ENCODE measurements at places on chromosomes 3 and 15.

DNA sequence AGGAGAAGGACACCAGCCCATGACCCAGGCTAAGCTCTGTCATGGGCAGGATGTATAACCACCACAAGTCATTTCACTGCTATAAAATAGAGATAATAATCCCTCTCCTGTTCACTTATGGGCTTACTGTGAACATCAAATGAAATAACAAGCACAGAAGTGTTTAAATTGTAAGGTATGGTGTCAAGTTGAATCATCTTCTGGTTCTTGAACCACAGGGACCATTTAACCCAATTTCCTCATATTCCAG lies 44.3 kb upstream of the TLE3 start:
- no peak for ATAC-seq

GRCh38 chr3:135565546-135565945 lies 400.0 kb upstream of the PPP2R3A start:
- ATAC-seq = no peak

DNA sequence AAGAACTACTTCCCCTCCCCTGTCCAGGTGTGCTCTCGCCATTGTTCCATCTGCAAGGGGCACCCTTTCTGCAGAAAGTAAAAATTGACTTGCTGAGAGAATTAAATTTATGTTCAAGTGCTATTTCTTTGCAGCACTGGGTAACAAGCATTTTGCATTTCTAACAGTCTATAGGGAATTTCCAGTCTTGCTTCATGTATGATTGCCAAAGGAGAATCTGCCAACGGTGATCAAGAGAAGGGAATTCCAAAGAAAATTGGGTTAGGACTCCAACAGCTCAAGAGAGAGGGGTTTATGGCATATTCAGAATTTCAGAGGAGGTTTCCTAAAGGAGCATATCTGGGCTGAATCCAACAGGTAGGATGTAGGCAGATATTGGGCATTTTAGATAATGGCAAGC lies 136.7 kb upstream of the WNT5A start:
- no peak for ATAC-seq

GRCh38 chr15:75321711-75322110 lies 14.2 kb upstream of the COMMD4 start:
- ATAC-seq = no peak

DNA sequence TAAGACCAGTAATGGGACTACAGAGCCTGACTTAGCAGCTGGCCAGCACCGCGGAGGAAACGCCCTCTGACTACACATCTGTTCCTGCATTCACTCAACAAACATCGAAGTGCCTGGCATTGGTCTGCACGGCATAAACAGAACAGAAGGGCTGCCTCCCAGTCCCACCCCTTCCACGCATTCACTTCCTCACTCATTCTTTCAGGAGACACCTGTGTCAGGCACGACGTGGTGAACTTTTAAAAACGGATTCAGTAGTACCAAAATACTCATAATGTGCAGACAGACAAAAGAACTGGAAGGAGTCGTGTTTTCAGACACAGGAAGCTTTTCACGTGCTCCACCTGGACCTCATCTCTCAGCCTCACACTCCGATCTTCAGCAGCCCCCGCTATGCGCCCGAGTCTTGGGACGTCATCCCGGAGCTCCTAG lies 123.3 kb downstream of the XXYLT1 start:
- ATAC-seq = peak; percentile 91

DNA sequence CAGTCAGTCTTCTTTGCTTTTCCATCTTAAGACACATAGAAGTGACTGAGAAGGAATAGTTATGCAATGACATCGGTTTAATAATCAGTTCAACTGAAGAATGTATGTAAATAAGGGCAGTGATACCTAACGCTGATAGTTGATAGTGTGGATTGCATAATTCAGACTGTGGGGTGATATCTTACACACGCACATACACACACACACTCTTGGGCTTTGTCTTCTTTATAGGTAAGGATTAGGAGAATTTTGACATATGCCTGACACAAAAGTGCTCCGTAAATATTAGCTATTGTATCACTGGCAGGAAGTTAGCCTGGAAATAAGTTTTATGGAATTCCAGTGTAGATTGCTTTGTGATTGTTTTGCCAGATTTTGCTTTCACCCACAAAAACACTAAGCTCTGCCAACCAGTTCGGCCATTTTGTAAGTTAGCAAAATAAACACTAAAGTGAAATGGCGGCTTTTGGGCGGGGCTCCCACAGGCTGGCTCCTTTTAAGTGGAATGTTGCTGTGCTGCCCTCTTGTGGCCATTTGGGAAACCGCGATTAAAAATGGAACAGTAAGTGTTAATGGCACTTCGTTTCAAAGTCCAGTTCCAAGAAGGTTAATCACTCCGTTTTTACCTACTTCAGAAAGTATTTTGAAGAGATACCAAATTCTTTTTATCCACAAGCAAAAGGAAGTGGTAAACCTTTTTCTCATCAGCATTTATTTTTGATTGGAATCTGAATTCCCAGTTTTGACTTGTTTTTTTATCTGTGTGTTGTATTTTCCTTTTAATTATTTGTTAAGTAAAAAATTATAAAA lies 17.7 kb downstream of the CHD2 start:
- peak; percentile 15 for ATAC-seq

- ATAC-seq = no peak
Measured at GRCh38 chr3:109059264-109059663, 58.7 kb downstream of the MORC1 start.

GRCh38 chr15:63299943-63300575 lies 22.7 kb downstream of the APH1B start:
- ATAC-seq = no peak

- no peak for ATAC-seq
Measured at GRCh38 chr15:94747510-94747909, 516.1 kb downstream of the MCTP2 start.

DNA sequence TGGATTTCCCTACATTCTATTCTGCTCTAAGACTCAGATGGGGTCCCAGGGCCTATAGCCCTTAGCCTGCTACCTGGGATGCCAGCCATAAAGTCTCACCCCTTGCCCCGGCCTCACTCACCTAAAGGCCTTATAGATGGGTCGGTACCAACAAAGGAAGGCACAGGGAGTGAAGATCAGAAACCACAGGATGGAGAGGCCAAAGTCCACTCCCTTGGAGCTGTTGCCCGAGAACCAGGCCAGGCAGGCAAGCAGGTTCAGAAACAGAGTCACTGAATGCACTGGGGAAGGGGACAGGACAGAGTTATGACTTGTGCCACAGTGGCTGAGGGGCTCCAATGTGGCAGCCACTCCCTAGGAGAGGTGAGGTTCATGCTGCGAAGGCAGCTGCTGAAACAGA lies 7.4 kb upstream of the ULK3 start:
- no peak for ATAC-seq

GRCh38 chr15:45130291-45131000 lies 652 bp downstream of the DUOX1 start:
- no peak for ATAC-seq

DNA sequence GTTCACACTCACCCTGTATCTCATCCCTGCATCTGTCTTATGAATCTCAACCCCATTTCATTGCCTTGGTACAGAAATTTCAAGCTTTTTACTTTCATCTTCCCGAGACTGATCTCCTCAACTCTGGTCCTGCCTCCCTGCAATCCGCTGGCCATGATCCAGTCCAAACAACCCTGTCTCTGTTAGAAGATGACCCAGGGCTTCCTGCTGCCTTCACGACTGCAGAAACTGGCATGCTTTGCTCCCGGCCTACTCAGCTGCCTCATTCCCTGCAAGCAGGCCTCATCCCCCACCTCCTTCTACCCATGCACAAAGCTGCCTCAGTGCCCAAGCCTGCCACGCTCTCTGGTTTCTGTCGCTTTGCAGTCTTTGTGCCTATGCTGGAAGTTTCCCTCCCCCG lies 12.4 kb downstream of the HES1 start:
- ATAC-seq = no peak

GRCh38 chr15:32870240-32871033 lies 152.6 kb downstream of the GREM1 start:
- ATAC-seq = peak; percentile 60

GRCh38 chr3:98761643-98762229 lies 1.4 kb upstream of the ST3GAL6 start:
- ATAC-seq = no peak

GRCh38 chr3:18988614-18989229 lies 159.6 kb upstream of the KCNH8 start:
- peak; percentile 44 for ATAC-seq

DNA sequence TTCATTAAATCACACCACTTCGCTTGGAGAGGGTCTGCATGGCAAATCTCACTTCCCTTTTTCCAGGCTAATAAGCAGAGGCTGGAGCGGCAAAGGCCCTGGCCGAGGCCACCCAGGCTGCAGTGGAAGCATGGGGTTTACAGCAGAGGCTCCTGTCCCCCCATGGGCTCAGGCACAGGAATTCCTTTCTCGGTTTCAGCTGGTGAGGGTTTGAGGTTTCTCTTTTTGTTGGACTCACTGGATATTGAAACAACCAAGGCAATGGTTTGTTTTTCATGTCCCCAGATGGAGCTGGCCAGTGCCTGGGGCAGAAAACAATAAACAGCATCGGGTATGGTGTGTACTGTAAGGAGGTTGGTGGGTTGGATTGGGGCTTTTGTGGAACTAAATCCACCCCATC lies 175.6 kb upstream of the RASGRP1 start:
- ATAC-seq = no peak

- ATAC-seq = no peak
Measured at GRCh38 chr3:125461896-125462295, 58.1 kb downstream of the SNX4 start.

DNA sequence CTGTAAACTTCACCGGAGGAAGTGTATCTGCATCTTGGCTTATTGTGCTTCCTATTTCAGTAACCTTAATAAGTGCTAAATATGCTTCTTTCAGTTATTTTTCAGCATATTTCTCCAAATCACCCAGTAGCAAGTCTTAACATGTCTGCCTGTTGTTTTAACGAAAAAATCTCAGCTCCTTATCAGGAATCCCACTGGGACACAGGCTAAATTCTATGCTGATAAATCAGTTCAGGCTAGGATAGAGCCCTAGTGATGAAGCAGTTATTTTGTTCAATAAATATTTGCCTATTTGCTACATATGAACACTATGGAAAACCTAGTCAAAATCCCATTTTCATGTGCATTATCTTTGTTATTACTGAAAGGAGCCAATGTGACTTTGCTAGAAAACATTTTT lies 8.2 kb upstream of the MITF start:
- ATAC-seq = no peak

DNA sequence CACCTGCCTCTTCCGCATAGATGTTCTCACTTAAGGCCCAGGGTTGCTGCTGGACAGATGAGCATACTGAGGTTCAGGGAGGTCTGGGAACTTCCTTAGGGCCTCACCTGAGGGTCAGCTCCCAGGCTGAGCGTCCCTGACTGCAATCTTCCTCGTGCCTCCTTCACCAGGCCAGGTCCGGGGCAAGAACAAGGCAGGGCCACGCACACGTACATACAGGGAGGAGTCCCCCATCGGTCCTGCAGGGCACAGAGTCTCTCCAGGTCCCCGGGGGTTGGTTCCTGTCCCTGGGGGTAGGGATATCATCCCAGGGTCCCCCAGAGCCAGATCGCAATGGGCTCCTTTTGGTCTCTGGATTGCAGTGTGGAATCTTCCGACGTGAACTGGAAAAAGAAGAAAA lies 130.1 kb downstream of the LRRK1 start:
- ATAC-seq = no peak

DNA sequence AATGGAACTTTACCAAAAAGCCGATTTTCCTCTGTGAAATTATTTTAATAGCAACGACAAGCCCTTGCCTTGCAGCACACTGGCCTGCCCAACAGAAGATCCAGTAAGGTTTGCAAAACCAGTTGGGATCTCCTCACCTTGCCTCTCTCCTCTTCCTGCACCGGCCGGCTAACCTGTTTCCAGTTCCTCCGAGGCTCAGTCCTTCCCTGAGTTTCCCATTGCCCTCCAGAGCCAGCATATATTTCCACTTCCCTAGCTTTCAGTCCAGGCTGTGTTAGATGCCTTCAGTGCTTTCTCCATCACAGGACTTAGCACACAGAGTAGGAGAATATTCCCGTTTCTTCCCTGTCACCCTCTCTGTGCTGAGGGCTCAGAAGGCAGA lies 60.3 kb downstream of the NOX5 start:
- ATAC-seq = no peak

- ATAC-seq = no peak
Measured at GRCh38 chr3:82354228-82354627, 592.8 kb upstream of the GBE1 start.

GRCh38 chr3:55416331-55416821 lies 70.7 kb downstream of the WNT5A start:
- ATAC-seq = no peak

DNA sequence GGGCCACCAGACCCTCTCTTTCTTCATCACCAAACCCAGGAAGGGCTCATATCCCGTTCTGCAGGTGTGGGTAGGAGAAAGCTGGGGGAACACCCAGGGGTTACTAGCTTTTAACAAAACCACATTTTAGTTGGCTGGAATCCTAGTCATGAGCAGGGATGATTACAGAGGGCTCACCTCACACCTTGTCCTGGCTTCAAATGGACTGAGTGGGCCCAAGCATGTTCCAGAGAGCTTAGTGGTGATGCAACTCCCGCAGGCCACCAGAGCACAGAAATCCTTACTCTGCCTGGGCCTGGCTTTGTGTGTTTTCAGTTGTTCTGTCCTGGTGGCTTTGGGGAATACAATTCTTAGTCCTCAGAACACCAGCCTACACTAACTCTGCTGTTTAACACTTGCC lies 56.8 kb upstream of the RYK start:
- ATAC-seq = no peak

GRCh38 chr15:71596672-71597071 lies 213.7 kb upstream of the NR2E3 start:
- ATAC-seq = no peak

- ATAC-seq = no peak
Measured at GRCh38 chr3:54755756-54756155, 172.1 kb downstream of the LRTM1 start.

DNA sequence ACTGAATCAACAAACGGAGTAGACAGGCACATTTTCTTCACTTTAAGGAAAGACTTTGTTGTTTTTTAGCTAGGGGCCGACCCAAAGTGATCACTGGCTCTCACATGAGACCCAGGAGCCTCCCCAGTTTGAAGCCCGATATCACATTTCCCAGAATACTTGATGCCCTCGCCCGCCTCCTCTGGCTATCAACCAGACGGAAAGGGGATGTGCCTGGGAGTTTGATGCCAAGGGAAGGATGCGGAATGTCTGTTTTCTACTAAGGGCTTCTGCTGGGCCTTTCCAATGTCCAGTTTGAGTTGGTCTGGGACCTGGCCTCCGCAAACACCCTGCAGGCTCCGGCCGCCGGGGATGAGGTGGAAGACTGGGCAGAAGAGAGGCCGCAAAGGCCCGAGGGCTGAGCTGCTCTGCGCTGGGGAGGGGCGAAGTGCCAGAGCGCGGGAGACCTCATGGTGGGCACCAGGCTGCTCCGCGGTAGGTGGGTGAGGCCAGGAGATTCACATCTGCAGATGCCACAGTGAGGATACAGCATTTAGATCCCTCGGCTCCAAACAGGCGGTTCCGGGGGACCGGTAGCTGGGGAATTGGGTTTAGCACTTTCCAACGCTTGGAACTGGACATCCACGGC lies 491 bp upstream of the ZNF774 start:
- ATAC-seq = peak; percentile 5

DNA sequence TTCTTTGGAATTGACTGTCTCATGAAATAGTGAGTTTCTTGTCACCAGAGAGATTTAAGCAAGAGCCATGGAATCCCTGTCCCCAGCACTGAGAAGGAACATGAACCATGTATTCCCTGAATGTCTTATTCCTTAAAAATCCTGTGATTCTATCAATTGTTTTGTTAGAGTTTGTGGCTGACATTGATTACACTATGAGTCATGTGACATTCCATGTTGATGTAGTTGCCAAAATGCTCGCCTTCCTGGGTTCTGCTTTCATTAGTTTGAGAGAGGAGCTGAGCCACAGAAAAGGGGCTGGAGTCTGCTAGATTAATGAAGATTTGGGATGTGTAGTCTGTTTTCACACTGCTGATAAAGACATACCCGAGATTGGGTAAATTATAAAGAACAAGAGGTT lies 294.9 kb upstream of the CTDSPL start:
- ATAC-seq = no peak
